Stimulated activated CD4-positive, alpha-beta T cell treated with anti-CD3 and anti-CD28 coated beads, Interleukin-1b, Interleukin-23, amount 100 ng/mL, for 1 hour (primary cell): ENCODE measurements at places on chromosomes 7 and 10.

DNA sequence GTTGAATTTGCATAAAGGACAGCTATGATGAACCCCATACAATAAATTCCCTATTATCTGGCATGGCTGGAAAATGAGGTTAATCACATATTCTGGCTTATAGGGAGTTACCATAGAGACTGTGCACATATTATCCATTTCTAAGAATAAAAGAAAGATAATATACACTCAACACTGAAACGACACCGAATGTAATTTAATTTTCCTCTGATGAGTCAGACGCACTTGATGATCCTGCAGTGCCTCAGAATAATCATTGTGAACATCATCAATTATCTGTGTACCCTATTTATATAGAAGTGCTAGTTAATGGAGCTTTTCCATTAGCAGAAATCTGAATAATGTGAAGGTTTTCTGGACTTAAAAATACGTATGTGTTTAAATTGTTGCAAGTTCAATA is 60.2 kb downstream of the SGCE start:
- no peak for DNase-seq

DNA sequence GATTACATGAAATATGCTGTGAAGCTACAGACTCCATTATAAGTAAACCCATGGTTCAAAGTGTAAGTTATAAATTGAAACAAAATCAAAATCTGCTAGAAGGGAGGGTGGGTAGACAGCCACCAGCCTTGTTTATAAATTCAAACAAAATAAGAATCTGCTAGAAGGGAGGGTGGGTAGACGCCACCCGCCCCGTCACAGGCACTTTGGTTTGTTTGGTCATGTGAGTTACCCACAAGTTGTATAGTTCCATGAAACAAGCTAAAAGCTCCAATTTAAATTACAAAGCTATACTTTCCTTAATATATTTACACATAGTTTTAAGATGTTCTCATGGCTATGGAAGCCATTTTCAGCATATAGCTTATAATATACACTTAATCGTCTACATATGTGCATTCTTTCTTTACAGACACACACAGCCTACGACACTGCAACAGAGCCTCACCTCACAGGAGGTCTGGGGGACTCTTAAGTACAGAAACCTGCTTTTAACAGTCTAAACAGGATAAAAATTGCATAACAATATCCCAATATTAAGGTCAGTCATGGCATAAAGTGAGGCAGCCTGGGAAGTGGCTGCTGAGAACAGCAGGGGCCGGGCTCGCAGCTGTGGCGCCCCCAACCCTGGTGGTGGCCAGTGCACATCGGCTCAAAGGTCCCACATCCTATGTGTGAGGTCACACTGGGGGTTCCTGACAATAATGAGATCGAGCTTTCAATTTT is 28.1 kb upstream of the NCAPG2 start:
- DNase-seq: no peak

- no peak for DNase-seq
These were observed 222.9 kb downstream of the CHRM2 start for GRCh38 chr7:137091396-137091795.

- no peak for DNase-seq
These were observed 3.3 kb downstream of the PRSS1 start for GRCh38 chr7:142752376-142753225.

DNA sequence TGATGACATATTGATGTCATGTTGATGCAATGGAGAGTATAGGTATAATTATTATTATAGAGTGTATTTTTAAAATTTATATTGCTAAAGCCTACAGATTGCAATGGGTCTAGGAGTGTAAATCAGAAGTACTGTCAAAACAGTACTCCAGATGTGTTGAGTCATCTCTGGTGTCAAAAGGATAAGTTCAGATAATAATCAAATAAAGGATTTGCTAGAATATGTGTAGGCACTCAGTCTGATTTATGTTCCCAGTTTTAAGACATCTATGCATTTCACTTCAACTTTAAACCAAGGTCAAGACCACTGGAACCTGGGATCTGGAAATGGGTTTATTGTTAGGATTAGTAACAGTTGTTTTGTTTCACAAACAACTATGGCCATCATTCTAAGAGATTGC is 342.3 kb upstream of the BMPER start:
- DNase-seq: no peak

- no peak for DNase-seq
These were observed 13.4 kb downstream of the BUD31 start for GRCh38 chr7:99422186-99422585.

DNA sequence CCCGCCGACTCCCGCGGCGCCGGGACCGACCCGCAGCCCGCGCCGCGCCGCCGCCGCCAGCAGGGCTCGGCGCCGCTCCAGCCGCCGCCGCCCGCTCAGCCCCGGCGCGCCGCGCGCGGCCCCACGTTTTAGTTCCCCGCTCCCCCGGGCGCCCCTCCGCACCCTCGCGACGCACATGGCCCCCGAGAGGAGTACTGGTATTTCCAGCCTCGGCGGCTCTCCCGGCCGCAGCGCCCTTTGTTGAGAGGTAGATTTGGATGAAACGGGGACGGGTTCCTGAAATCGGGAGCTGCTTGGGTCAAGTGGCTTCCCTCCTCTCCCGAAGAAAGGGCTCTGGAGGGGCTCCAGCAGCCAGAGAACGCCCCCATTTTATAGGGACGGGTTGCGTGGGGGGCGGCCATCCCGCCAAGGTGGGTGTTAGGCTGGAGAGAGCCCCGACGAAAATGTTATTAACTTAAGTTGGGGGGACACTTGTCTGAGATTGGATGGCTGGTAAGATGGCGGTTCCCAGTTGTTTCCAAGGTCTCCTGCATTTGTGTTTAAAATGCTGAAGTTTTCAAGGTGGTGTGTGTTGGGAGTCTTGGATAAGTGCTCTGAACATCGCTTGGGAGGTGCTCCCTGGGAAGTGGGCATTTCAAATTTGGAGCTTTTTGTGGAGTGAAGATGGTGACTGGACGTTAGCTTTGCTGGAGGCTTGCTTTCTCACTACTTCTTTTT is 1.2 kb downstream of the BMI1 start:
- no peak for DNase-seq

DNA sequence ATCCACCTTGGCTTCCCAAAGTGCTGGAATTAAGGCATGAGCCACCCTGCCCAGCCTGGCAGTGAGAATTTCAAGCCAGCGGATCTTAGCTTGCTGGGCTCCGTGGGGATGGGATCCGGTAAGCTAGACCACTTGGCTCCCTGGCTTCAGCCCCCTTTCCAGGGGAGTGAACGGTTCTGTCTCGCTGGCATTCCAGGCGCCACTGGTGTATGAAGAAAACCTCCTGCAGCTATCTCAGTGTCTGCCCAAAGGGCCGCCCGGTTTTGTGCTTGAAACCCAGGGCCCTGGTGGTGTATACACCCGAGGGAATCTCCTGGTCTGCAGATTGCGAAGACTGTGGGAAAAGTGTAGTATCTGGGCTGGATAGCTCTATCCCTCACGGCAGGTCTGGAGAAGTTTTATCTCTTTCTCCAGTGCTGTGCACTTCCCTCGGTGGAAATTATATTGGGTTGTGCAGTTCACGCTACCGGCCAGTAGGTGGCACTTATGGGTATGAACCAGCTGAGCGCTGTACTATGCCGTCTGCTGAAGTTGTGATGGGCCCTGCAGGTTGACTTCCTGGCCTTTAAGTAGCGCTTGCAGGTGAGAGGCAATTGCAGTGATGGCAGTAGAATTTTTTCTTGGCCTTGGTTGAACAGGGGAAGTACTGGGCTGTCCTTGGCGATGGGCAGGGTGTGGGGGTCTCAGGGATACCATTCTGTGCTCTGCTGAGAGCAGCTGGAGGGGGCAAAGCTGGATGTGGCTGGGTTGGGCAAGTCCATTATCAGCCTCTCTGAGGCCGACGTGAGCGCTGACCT is 138.0 kb upstream of the MTPN start:
- DNase-seq: no peak

DNA sequence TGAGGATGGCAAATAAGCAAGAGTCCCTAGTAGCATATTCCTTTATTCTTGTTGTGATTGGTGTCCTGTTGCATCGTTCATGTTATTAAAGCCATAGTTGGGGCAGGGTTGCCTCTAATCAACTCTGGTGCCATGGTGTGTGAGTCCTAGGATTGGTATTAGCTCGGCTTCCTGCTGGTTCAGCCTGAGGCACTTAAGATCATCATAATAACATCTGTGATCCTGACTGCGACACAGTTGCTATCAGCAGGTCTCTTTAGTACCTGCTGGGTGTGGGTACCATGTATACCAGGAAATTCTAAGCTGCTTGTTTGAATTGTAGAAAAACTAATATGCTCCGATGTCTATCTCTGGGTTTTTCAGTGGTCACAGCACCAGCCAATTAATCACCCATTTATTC is 1.6 kb downstream of the WEE2 start:
- no peak for DNase-seq

- no peak for DNase-seq
These were observed 76.4 kb downstream of the PRR15 start for GRCh38 chr7:29639886-29640595.

GRCh38 chr10:109941236-109941862 is 18.0 kb upstream of the XPNPEP1 start:
- DNase-seq: no peak

- DNase-seq: no peak
These were observed 156.8 kb downstream of the NRCAM start for GRCh38 chr7:108299251-108299973.

DNA sequence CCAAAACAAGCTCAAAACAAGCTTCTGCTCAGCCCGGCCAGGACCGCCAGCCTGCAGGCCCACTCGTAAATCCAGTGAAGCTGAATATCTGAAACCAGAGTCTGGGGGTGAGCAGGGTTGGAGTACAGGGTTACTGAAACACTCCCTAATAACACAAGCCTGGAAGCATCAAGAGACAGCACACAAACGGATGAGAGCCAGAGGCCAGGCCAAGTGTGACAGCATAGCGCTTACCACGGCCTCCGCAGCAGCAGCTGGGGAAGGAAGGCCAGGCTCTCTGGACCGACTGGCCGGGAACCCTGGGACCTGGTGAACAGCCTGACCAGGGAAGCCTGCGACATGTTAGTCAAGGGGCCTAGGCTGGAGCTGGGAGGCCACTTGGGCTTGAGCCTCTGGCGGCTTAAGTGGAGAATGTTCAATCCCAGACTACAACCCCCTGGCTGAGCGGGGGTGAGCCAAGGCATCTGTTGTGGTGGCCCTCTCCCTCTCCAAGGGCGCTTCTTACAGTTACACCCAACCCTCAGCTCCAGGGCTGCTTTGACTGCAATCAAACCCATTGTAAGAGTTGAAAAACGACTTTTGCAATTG is 21.7 kb upstream of the RNF32 start:
- DNase-seq: no peak

DNA sequence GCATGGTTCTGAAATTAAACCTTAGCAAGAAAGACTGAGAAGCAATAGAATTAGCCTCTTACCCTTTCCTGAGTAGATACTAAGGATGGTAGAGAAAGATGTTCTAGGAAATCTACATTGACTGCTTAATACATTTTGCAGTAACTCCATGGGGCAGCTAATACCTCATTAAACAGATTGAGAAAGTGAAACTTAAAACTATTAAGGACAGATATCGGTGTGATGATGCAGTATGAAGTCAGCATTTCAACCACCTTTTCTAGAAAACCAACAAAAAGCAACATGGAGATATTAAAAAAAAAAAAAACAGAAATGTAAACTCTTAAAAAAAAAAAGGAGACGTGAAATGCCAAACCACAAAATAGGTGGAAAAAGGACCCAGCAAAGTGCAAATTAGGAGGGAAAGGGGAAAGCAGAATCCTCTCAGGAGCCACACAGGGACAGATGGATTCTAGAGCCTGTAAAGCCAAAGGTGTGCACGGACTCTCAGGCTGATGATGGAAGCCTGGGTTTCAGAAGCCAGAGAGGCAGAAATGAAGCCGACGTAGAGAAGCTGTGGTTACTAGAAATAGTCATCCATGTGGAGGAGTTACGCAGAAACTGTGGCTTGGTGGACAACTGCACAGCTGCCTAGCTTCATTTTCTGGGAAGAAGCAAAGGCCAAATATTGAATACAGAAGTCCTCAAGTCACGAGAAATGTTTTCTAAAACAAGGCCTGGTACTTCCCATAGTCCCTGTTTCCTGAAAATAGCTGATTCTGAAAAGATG is 38.1 kb upstream of the GPR141 start:
- no peak for DNase-seq

GRCh38 chr10:2978111-2978510 is 89.2 kb upstream of the PFKP start:
- no peak for DNase-seq

DNA sequence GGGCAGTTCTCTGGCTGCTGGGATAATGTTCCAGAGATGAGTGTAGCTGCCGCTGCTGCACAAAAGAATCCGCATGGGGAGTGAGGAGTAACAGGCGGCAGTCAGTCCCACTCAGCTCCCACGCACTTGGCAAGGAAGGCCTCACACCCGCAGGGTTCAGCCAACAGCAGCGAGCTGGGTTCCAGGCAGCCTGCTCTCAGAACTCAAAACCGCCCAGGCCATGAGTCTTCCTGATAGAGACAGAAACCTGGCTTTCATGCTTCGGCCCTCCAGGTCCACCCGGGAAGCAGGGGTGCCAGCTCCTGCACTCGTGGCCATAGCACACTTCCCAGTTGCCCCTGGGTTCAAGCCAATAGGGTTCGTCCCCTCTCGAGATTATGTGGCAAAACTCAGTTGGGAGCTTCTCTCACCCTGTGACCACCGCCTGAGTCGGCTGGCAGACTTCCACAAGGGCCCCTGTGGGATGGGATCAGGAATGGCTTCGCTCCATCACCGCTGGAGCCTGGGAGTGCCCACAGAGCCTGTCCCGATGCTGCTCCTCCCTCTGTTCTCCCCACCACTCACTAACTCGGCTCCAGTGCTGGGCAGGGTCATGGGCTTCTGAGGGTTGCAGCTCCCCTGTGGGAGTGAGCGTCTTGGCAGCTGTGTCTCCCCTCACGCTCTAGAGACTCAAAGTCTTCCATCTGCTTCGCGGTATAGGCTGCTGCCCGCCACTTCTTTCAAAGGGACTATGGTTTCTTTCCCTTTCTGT is 20.6 kb downstream of the CLRN3 start:
- DNase-seq: no peak

DNA sequence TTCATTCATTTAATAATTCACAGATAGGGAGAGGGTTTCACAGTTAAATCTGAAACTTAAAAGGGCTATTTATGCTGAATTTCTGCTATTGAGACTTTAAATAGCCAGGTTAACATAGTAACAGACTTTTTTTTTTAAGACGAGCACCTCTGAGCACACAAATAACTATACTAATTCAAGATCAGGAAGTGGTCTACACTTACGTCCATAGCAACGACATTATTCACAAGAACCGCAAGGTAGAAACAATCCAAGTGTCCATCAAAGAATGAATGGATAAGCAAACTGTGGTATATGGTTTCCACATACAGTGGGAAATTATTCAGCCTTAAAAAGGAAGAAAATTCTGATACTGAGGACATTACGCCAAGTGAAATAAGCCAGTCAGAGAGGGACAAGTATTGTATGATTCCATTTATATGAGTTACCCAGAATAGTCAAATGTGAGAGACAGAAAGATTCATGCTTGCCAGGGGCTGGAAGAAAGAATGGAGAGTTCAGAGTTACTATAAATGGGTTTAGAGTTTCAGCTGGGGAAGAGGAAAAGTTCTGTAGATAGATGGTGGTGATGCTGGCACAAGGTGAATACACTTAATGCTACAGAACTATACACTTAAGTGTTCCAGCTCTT is 140.3 kb upstream of the LAMB4 start:
- DNase-seq: no peak
